Right renal pelvis (tissue), 4 donors: ENCODE measurements at places on chromosomes 6 and 20.

- no peak for DNase-seq
These were observed 28.0 kb downstream of the HEBP2 start for GRCh38 chr6:138432063-138432356.

DNA sequence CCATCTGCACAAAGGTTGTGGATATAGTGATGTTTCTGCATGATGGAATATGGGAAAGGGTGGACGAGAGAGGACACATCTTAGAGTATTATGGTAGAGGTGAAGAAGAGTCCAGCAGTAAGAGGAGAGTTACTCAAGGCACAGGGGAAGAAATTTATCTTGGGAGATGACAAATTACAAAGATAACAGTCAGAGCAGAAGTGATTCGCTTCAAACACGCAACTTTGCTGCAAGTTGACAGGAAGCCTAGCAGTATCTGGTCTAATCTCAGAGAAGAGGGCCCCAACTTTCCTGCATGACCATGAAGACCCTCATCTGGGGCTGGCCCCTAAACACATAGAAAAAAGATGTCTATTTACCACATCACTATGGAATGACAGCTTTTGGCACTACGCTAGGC lies 1.2 kb upstream of the CALHM6 start:
- no peak for DNase-seq

GRCh38 chr6:97064578-97064977 lies 140.1 kb downstream of the KLHL32 start:
- no peak for DNase-seq

DNA sequence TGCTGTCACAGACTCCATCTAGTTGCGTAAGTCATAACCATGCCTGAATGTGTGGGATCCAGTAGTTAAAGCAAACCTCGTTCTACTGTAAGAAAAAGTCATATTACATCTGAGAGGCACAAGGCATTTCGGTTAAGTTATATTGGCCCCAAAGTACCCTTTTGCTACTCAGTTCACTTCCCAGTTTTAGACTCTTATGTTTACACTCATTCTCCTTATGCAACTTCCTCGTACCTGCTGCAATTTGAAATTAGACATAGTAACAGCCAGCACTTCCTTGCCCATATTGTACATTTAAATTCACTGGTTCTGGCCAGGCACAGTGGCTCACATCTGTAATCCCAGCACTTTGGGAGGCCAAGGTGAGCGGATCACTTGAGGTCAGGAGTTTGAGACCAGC lies 37.0 kb downstream of the PEX7 start:
- no peak for DNase-seq

DNA sequence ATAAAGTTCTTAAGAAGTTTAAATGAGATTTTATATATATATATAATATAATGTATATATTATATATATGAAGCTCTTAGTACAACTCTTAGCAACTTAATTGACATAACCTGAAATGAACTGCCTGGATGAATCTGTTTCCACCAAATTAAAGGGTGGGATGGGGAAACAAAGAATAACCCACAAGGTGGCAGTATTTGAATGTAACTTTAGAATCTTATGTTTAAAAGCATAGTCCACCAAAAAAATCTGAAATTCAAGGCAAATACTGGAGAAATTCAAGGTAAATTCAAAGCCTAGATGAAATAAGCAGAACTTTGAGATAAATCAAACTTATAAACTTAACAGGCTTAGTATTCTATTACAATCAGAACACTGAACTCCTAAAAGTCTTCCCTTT lies 4.4 kb upstream of the IBTK start:
- no peak for DNase-seq

- DNase-seq = no peak
These were observed 29.8 kb upstream of the GMDS start for GRCh38 chr6:2274981-2275891.

- no peak for DNase-seq
These were observed 223.7 kb downstream of the NKAIN2 start for GRCh38 chr6:124027392-124027791.

DNA sequence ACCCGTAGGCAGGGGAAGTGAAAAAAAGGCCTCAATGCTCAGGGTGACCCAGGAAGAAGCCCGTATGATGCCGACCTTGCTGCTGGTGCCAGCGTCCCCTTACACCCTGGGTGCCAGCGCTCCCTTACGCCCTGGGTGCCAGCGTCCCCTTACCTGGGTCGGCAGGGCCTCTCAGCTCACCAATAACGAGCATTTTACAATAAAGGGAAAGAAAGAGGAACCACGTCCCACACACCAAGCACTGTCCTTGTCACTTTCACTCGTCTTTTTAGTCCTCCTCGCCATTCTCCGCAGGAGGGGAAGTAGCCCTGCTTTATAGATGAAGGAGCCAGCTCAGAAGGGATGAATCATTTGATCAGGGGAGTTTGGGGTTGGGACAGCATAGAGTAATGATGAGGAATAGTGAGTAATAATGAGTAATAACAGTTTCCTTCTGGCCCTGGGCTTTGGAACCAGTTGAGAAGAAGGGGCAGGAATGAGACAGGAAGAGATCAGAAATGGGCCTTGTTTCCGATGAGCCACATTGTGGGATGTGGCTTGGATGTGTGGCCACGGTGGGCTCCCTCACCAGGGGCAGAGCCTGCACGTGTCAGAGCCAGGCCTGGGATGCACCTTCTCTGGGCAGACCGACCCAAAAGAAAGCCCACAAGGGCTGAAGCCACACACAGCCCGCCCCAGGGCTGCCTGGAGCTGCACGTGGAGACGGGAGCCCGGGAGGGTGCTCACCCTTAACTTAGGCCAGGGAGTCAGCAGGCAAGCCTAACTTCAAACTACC lies 75.7 kb downstream of the SYNJ2 start:
- no peak for DNase-seq

GRCh38 chr6:47414423-47415167 lies 63.0 kb upstream of the CD2AP start:
- DNase-seq = no peak

- no peak for DNase-seq
These were observed 370.6 kb downstream of the CD83 start for GRCh38 chr6:14488180-14488579.

DNA sequence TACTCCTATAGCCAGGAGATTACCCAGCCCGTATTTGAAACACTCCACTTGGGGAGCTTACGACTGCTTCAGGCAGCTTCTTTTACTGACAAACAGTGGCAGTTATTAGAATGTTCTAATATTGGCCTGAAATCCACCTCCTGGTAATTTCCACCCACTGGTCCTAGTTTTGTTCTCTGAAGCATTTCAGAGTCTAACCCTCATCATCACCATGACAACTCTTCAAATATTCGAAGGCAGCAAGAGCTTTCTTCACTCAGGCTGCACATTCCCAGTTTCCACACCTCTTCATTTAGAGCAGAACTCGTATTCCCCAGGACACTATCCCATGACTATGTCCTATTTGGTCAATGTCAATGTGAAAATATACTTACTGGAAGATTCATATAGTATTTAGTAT lies 325.6 kb downstream of the UBE3D start:
- DNase-seq = no peak

DNA sequence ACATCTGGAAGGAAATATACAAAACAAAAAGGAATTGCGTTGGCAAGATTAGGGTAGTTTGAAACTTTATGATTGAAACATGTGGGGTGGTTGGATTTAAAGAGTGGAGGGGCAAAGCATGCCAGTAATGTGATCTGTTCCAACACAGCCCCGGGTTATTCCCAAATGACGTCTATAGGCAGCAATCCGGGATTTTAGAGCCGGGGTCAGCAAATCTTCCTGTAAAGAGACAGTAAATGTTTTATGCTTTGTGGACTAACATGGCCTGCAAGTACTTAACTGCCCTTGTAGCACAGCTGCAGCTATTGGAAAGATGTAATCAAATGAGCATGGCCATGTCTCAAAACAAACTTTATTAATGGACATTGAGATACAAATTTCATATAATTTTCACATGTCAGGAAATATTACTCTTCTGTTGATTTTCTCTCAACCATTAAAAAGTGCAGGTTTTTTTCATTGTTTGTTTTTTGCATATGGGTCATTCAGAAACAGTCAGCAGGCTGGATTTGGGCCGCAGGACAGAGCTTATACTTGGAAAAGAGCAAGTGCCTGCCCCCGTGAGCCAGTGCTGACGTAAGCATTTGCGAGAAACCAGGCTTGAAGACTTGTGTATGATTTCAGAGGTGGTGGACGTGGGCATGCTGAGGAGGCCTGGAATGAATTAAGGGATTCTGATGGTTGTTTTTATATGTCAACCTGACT lies 136.5 kb downstream of the DOK5 start:
- no peak for DNase-seq

DNA sequence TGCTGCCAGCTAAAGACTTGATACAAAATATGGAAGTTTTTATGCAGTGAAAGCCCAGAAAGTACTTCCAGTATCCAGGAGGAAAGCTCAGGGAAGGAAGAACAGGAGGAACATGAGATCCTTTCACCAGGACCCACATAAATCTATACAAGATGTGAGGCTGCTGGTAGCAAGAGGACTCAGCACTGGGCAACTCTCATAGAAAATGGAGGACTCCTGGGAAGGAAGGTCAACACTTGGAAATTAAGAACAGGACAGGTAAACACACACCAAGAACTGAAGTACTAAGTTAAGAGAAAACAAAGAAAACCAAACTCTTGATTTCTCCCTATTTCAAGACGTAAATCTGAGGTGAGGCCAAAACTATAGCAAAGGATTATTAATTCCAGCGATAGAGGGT lies 220.5 kb upstream of the HSF2 start:
- no peak for DNase-seq

DNA sequence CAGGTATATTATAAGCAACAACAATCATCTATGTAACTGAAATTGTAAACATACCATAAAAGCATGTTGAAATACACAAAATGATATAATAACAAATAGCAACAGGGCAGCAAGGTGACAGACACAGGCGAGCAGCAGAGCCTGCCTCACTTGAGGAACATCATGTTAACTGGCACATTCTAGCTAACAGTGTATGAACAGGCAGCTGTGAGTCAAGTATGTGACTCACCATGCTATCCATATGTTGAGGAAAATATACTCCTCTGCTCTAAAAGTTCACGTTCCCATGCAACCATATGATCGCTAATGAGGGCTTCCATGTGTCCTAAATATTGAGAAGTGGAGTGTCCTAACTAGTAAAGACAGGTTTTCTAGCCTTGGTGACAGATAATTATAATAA lies 18.4 kb downstream of the SERAC1 start:
- no peak for DNase-seq

GRCh38 chr6:34602318-34603111 lies 46.4 kb upstream of the SPDEF start:
- DNase-seq = no peak

- no peak for DNase-seq
These were observed 115.9 kb downstream of the OTOR start for GRCh38 chr20:16864069-16864468.

- no peak for DNase-seq
These were observed 213.2 kb upstream of the ECI2 start for GRCh38 chr6:4348462-4349112.

GRCh38 chr20:41135888-41136679 lies 1.3 kb upstream of the PLCG1 start:
- no peak for DNase-seq
